ENCODE measurements at places on chromosomes 1 and 21.

- DNase-seq = no peak
Measured at GRCh38 chr1:41371630-41372599, 10.7 kb downstream of the FOXO6 start.

DNA sequence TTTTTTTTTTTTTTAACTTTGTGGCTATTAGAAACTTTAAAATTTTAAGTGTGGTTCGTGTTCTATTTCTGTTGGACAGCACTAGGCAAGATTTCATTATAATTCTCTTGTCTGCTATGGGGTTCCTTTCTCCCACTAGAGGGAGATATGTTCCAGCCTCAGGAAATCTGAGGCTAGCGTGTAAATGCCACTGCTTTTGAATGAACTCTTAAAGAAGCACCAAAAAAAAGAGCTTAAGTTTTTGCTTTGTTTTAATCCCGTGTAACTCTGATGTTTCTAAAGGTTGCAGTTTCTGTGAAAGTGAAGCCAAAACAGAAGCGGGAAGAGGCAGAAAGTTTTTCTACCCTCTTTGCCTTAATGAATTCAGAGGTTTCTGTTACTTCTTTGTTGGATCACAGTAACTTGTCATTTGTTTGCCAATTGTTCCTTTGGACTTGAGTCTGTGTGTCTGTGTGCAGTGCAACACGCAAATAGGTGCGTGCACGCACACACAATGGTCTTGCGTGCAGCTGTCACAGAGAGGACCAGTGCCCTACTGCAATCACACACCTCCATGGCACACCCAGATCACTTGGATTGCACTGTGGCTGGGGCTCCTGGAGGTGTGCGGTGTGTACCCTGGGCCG, 32.3 kb downstream of the HHAT start:
- DNase-seq = peak; percentile 4

- no peak for DNase-seq
Measured at GRCh38 chr1:76162254-76162653, 87.7 kb downstream of the ST6GALNAC3 start.

- no peak for DNase-seq
Measured at GRCh38 chr21:32322676-32323075, 24.0 kb downstream of the MRAP start.

DNA sequence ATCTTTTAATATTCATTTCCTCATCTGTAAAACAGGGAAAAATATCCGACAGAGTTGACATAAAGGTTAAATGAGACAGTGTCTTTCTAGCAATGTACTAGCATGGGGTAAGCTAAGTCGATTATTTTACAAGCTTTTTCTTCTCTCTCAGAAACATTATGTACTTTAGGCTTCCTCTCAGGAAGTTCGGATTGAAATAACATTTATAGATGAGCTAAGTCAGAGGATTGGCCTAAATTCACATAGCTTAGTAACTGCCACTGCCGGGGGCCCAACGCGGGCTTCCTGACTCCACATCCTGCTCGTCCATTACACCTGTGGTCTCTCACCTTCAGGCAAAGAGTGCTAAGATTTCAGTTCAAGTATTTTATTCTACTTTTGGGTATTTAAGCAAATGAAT, 462.3 kb upstream of the NFIA start:
- DNase-seq = no peak

Data from CD14-positive monocyte (primary cell).